Epithelial cell of umbilical artery (primary cell): ENCODE measurements at places on chromosomes 3 and 15. TPM values are rescaled to one million over a fixed set of nuclear protein-coding genes. Genes with fewer than 3 reads are reported as not detected.

A4GNT gene
- not detected in 2 replicates for total RNA-seq

GPR87 gene
- total RNA-seq = under 0.01 TPM in 1 of 2 replicates, not detected in the other

MSL2 gene
- total RNA-seq = 10.4 and 12.9 TPM in 2 replicates

HACD2 gene
- 18.2 and 19.1 TPM in 2 replicates for total RNA-seq

RLBP1 gene
- total RNA-seq = not detected in 2 replicates

RFTN1 gene
- 22.1 and 29.3 TPM in 2 replicates for total RNA-seq

ZXDC gene
- 12.7 and 17.0 TPM in 2 replicates for total RNA-seq

DCBLD2 gene
- total RNA-seq = 58.8 and 76.0 TPM in 2 replicates

XCR1 gene
- total RNA-seq = not detected in 2 replicates

RASL12 gene
- 0.32 TPM in 1 of 2 replicates, not detected in the other for total RNA-seq

RASGRF1 gene
- total RNA-seq = not detected in 2 replicates

POPDC2 gene
- 0.65 TPM in 1 of 2 replicates, not detected in the other for total RNA-seq

ZFAND6 gene
- total RNA-seq = 147 and 227 TPM in 2 replicates

IL16 gene
- under 0.01 TPM in 2 replicates for total RNA-seq

SLC22A13 gene
- total RNA-seq = not detected in 2 replicates

NISCH gene
- 48.7 and 78.7 TPM in 2 replicates for total RNA-seq
